CD4-positive, alpha-beta T cell treated with Interleukin-1 beta for 1 hour (primary cell): ENCODE measurements at places on chromosomes 16 and 17.

DNA sequence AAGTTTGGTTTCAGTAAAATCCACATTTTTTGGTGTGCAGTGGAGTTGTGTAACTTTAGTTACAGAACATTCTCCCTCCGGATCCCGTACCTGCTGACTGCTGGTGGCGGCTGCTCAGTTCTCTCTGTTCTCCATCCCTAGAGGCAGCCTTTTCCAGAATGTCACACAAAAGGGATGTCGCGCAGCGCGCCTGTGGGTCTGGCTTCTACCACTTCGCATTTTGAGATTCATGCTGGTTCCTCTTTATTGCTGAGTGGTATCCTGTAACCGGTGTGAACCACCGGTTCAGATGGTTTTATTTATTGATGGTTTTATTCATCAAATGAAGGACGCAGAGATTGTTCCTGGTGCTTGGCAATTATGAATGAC lies 981 bp upstream of the CEP131 start:
- DNase-seq: no peak

- DNase-seq: no peak
Measured at GRCh38 chr17:48997827-48998586, 822 bp downstream of the IGF2BP1 start.

DNA sequence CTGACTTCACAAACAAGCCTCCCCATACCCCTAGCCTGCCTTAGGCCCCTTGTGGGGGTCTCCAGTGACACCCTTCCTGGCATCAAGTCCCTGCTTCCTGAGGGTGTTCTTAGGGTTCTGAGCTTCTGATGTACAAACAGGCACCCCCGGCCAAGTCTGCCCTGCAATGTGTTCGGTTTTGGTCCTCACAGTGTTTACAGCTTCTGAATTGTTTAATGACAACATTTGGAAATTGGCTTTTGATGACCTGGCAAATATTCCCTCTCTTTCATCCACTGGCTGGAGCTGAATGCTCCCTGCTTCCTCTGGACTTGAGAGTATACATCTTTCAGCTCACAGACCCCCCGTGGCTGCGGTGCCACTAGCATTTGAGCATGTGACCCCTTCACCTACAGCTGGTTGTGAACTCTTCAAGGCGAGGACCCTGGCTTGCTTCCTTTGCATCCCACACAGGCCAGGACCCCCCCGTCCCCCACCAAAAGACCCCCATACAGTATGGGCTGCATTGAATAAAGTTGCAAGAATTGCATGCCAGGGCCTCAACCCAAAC lies 180.8 kb downstream of the KATNIP start:
- no peak for DNase-seq

- peak; percentile 17 for DNase-seq
Measured at GRCh38 chr17:59848778-59849177, 44.0 kb downstream of the TUBD1 start.

DNA sequence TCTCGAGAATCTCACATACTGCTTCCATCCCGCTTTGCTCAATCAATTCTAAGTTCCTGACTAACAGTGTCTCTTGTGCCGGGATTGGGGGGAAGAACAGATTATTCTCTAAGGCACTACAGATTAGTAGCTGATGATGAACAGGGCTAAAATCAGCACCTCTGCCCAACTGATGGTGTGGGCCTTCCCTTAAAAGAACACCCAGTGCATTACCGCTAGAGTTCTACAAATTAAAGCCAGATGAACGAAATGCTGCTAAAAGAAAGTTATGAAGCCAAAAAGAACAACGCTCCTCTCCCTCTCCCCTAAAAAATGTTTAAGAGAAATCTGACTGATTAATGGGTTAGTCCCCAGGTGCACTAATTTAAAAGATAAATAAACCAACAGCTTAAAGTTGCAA lies 4.4 kb downstream of the CDC27 start:
- DNase-seq: no peak

DNA sequence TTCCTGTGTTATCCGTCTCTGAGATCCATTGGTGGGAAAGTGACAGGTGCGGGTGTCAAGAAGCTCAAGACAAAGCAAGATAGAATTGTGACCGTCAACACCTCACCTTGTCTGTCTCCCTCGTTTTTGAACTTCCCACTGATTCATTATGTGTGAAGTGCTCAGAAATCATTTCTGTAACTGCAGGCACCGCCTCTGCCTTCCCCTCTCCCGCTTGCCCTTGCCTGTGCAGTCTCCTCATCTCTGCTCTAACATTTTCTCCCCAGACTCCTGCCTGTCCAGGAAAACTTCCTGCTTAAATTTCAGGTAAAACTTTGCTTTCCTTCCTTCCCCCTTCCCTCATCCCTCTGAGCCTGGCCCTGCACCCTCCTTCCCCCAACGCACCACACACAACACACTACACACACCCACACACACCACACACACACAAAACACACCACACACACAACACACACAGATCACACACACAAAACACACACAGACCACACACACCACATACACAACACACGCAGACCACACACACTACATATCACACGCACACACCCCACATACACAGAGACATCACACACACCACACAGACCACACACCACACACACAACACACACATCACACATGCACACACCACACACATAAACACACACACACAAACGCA lies 25.7 kb downstream of the CALB2 start:
- DNase-seq: no peak

GRCh38 chr17:7838090-7839075 lies 4.4 kb downstream of the KDM6B start:
- peak; percentile 47 for DNase-seq

DNA sequence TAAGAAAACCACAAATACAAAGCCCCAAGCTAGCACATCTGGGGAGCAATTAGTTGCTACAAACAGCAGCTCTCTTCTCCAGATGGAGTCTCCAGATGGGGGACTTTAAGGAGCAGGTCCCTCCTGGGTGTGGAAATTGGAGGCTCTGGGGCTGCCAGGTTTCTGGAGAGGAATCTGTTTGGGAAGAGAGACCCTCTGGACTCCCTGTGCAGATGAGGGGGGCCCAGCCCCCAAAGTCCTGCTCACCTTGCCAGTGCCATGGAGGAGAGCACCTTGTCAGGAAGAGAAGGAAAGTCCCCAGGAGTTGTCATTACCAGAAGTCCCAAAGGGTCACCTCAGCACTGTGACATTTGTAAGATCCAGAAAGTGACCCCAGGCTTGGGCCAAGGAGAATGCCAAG lies 14.8 kb downstream of the TEKT5 start:
- DNase-seq: no peak

- no peak for DNase-seq
Measured at GRCh38 chr17:42518755-42519545, 17.1 kb upstream of the NAGLU start.

DNA sequence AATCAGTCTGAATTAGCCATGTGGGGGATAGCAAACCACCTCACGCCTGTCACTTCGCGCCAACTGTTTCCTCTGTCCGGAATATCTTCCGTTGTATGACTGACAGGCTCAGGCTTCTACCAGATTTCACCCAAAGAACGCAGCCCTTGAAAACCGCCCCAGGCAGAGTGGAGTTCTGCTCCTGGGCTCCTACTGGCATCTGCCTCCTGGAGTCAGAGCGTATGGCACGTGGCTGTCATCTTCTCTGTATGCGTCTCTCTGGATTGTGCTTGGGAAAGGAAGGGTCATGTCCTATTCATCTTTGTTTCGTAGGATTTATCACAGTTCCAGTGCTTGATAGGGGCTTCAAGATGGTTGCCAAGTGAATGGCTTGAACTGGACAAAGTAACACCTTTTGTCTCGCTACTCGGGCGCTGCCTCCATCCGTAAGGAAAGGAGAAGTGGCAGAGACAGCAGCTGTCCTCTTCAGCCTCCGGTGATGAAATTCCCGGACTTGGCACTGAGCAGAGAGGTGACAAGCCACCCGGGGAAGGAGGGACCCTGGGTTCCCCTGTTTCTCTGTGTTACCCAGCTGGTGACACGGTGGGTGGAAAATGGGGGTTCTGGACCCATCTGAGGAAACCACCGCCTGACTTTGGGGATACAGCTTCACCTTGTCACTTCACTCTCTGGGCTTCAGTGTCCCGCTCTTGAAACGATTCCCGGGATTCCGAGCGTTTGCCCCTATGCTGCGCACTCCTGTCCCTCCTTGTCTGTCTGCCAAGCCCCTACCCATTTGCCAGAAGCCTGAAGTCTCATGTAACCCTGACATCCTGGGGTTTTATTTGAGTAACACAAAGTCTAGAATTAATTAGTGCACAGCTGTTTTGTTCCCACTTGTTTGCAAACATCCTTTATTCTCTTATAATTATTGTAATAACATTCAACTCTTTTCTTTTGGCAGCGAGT lies 13.9 kb downstream of the KIAA0513 start:
- DNase-seq: no peak

DNA sequence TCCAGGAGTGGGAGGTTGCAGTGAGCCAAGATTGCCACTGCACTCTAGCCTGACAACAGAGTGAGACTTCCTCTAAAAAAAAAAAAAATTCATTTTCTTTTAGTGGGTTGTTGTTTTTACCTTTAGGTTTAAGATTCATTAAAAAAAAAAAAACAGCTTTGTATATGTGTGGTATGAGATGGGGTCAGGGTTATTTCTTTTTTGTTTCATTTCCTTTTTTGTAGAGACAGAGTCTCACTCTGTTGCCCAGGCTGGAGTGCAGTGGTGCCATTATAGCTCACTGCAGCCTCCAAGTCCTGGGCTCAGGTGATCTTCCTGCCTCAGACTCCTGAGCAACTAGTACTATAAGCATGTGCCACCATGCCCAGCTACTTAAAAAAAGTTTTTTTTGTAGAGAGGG lies 47.0 kb downstream of the BCAS3 start:
- DNase-seq: no peak

DNA sequence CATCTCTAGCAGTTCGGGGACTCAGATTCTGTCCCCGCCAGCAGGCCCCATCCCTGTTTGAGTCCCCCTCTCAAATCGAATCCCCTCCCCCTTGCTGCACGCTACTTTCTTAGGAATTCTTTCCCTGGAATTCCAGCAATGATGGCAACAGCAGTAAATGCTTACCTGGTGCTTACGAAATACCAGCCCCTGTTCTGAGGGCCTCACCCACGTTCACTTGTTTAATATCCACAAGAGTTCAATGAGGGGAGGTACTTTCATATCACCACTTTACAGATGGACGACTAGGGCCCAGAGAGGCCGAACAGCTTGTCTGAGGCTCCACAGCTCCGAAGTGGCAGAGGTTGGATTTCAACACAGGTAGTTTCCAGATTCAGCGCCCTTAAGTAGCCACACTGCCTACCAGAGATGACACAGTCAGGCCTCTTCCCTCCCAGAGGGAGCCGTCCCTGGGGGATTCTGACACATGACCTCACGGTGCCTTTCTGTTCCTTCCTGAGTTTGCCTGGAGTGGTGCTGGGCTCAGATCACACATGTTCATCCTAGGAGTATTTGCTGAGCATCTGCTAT lies 120.7 kb upstream of the GSE1 start:
- DNase-seq: no peak

GRCh38 chr17:7215652-7216180 lies 3.9 kb downstream of the DLG4 start:
- DNase-seq: no peak

DNA sequence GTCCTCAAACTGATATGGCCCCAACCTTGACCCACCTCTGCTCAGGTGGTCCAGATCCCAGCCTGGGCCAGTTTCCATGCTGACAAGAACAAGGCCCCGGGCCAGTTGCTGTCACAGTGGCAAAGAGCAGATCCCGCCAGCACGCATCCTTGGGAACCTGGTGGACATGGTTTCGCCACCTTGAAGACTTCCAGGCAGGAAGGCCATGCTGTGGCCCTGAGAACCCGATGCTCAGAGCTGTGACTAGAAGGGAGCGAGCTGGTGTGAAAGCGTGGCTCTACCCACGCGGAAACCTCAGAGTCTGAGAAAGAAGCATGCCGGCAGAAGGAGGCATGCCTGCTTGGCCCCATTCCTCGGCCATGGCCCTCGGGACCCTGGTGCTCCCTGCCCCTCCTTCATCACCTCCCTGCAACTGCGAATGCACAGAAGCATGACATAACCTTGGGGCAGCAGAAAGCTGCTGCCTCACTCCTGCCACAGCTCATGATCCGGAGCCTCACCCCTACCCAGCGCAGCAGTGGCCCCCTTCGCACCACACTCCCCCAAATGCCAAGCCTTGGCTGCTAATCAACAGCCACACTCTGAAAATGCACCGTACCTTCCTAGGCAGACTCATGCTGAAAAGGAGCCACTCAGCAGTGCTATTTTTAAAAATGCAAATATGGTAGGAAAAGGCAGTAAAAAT lies 33.2 kb downstream of the UBE2O start:
- DNase-seq: no peak

- no peak for DNase-seq
Measured at GRCh38 chr17:41133880-41134735, 6.2 kb downstream of the KRTAP4-6 start.

DNA sequence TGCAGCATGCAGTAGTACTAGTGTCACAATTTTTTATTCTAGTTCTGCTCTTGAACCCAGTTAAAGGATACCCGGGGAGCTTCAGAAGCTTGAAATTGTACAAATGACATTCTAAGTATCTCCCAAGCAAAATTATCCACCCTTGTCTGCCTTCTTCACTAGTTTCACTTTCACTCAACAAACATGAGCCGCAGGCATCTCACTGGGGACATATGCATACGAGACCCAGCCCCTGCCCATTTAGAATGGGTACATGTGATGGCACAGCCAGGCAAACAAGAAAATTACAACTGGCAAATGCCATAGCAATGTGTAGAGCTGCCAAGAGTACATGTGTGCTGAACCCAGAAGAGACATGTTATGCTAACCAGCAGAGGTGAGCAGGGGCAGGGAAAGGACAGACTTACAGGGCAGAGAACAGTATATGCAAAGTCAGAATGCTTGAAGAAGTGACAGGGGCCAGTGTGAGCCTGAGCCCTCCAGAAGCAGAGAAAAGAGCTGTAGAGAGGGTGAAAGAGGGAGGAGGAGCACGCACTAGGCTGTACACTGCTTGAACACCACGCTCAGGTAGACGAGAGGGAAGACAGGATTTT lies 8.3 kb downstream of the GINS2 start:
- DNase-seq: no peak

- DNase-seq: no peak
Measured at GRCh38 chr16:29878172-29878571, 15.1 kb upstream of the CDIPT start.

DNA sequence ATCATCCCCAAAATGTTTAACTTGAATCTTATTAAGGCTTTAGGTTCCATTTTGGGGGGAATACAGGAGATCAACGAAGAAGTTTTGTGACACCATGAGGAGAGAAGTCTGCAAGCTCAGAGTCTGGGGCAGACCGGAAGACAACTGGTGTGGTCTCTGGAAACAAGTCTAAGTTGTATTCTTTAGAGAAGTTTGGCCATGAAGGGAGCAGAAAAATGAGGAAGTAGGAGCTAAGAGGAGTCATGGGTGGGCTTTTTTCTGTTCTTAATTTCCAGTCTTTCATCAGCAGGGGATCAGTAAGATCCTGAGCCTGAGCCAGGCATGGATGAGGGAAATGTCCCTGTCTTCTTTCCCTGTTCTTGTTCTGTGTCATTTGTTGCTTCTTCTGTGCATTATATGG lies 35.8 kb upstream of the NF1 start:
- DNase-seq: no peak
